ENCODE measurements at places on chromosomes 1 and 21.
A peak's percentile ranks its signal among the peaks of the same experiment; 100 is the strongest.

GRCh38 chr1:99457381-99458165, 188.3 kb upstream of the PALMD start:
- DNase-seq, result no peak

- DNase-seq, result no peak
Observed at GRCh38 chr21:44987301-44987885, 47.6 kb downstream of the SLX9 start.

DNA sequence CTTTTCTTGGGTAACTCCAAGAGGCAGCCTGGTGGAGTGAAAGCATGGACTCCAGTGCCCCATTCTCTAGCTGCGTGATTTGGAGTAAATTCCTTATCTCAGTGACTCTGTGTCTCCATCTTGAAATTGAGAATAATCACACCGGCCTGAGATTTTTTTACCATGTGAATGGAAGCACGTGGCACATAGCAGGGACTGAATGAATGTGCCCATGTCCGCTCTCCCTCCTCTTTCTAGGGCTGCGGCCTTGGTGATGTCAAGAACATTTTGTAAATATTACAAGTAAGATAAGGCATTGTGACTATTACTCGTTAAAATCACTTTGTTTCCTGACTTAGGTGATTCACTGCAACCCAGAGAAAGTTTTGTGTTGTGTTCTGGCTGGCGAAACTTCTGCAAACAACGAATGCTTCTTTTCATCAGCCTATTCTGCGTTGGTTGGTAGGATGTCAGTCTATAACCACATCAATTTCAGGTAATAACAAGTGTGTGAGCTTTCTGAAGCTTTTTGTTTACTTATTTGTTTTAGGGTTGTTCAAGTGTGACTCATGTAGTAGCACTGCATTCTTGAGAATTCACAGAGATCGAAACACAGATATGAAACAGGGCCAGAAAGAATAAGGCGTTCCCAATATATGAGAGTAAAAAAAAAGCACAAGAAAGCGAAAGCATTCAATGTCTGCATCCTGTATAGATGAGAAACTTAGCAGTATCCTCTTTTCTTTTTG, 135.7 kb upstream of the SLC45A1 start:
- DNase-seq, result peak; percentile 39

DNA sequence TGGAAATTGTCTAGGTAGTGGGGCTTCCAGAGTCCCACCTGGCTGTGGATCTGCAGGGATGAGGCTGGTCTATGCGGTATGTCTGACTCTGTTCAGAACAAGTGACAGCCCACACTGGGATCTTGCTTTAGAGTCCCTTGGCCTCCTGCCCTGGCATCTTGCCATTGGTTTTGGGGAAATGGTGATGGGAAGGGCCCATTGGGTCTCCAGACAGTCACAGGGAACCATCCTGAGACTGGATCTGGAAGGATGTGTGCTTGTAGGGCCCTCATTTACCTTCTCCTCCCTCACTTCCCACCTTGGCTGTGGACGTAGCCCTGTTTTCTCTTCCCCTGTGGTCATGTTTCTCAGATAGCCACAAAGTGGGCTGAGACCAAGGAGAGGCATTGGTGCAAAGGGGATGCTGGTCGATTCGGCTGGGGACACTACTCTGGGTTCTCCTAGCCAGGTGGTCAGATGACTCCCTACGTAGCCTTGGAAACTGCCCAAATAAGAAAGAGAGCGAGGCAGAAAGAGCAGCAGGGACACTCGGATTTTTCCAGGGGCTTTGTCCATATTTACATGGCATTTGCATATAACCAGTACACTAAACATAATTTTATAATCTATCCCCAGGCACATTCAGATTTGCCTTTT, 15.1 kb downstream of the SOX13 start:
- DNase-seq, result no peak

DNA sequence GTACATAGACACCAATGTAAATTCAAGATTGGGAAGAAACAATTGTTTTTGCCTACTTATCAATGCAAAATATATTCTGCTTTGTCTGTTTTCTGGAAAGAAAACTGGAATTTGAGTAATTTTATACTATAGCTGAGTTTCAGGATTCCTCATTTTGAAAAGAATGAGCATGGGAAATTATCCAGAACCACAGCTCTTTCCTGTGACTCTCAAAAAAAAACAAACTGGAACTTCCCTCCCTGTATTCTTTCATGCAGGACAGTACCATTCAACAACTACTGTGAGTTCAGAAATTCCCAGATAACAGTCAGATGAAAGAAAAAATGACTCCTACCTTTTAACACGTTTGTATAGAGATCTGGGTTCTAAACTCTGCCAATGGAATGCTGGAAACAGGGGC, 372.4 kb downstream of the TGFB2 start:
- no peak for DNase-seq

- DNase-seq, result no peak
Observed at GRCh38 chr21:14862794-14863720, 201.7 kb downstream of the NRIP1 start.

- DNase-seq, result no peak
Observed at GRCh38 chr21:43894206-43894577, 29.2 kb downstream of the AGPAT3 start.

- no peak for DNase-seq
Observed at GRCh38 chr1:231869364-231869763, 242.8 kb downstream of the DISC1 start.

GRCh38 chr1:82215056-82215852, 414.5 kb downstream of the ADGRL2 start:
- DNase-seq, result no peak

GRCh38 chr21:37711836-37712568, 204.3 kb downstream of the KCNJ6 start:
- DNase-seq, result peak; percentile 42

- DNase-seq, result no peak
Observed at GRCh38 chr1:166700696-166701095, 138.6 kb upstream of the POGK start.

Data from GM18507 (cell line).